ENCODE measurements at places on chromosomes 2 and 18.

DNA sequence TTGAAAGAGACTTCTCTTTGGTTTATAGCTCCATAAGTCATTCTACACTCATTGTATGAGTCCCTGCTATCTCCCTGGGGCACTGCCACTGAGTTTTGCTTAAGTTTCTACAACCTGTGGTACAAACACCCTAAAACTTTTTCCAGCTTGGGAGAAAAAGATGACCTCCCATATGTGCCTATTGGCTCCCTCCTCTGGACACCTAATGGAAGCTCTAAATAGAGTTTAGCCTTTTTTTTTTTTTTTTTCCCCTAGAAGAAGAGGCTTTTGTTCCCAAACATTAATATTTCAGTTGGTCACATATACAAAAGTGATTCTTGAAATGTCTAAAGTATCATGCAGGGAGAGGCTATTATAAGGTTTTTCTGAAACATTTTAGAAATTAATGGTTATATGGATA, 547.2 kb upstream of the TMEFF2 start:
- DNase-seq = no peak

GRCh38 chr18:56076723-56077122, 488.7 kb upstream of the TCF4 start:
- DNase-seq = no peak

GRCh38 chr2:241951316-241951700, 81.8 kb downstream of the RTP5 start:
- no peak for DNase-seq

DNA sequence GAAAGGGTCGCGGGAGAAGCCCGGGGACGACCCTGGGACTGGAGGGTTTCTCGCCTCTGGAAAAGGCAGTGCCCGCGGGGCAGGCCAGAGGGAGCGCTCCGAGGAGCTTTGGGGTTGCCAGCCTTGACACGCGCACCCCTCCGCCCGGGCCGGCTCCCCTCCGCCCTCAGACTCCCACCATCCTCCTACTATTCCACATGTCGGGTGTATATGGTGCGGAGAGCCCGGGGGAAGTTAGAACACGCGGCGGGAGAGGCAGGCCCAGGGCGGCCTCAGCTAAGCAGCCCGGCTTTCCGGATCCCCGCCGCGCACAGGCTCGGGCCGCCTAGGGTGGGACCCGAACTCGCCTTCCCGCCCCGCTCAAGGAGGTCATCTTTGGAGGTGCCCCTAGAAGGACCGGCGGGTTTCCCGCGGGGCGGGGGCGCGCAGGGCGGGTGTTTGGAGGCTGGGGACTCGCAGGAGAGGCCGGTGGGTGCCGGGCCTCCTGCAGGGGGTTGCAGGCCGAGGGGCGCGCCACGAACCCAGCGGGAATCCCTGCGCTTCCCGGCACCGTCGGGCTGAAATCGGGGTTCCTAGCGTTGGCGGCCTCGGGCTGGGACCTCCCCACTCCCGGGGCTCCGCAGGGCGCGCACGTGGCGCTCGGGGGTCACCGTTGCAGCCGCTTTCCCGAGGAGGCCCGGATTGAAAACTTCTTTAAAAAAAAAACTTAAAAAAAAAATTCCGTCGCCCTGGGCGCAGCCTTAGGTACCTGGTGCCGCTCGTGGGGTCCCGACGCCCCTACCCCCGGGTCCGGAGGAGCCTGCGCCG, 3.7 kb downstream of the NFATC1 start:
- DNase-seq = no peak

- no peak for DNase-seq
These were observed 342.3 kb downstream of the DCC start for GRCh38 chr18:52682260-52682659.

DNA sequence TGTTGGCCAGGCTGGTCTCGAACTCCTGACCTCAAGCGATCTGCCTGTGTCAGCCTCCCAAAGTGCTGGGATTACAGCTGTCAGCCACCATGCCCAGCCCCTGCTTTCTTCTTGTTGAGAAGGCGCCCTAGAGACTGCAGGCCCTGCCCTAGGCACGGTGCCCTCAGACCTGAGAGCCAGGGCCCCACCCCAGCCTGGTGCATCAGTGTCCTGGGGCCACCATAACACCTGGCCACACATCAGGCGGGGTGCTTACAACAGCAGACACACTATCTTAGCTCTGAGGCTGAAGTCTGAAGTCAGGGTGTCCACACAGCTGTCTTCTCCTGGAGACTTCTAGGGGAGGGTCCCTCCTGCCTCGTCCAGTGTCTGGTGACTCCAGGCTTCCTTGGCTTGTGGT, 120.6 kb downstream of the NDUFA10 start:
- no peak for DNase-seq

- no peak for DNase-seq
These were observed 36.2 kb downstream of the ZAP70 start for GRCh38 chr2:97749581-97749980.

DNA sequence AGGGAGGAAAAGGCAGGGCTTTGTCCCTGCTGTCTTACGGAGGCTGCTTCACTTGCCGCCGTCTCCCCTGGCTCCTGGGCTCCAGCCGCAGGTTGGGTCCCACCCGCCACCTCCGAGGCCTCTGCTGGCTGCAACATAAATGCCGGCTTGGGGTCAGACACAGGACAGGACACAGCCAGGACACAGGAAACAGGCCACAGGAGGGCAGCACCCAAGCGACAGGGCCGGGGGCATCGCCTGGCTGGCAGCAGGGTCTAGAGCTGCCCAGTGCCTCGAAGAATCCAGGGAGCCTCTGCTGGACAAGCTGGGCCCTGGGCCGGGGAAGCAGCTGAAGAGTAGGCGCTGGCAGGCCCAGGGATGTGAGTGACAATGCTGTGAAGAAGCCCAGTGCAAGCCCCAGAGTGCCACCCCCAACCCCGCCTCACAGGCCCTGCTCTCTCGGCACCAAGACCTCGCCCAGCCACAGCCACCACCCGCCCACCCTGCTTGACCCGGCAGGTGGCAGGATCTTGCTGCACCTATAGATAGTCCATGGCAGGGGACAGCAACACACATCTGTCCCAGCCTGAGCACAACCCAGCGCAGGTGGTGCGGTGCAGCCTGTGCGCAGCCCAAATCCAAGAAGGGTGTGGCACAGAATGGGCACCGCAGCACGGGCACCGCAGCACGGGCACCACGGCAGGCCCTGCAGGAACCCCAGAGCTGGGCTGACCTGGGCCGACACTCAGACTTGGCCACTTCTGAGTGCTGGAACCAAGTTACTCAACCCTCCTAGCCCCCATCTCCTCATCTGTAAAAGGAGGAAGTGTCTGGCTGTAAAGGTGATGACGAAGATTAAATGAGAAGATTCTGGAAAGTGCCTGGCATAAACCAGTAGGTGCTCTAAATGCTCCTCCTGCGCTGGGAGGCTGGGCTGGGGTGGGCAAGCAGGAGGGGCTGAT, 55.6 kb downstream of the BIN1 start:
- no peak for DNase-seq

DNA sequence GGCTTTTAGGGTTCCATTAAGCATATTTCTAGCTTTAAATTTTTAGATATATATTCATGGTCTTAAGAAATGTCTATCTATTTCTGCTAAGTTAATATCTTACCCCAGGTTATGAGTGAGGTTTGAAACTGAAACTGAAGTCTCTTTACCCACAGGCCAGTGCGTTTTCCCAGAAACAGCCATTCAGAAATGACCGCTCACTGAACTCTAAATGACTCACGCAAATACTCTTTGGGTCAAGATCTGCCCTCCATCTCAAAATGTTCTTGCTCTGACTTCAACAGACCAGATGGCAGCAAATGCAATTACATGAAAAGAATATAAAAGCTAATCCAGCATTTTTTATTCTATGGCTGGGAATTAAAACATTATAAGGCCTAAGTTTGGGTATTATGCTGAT, 315.2 kb downstream of the TDRD15 start:
- DNase-seq = no peak

DNA sequence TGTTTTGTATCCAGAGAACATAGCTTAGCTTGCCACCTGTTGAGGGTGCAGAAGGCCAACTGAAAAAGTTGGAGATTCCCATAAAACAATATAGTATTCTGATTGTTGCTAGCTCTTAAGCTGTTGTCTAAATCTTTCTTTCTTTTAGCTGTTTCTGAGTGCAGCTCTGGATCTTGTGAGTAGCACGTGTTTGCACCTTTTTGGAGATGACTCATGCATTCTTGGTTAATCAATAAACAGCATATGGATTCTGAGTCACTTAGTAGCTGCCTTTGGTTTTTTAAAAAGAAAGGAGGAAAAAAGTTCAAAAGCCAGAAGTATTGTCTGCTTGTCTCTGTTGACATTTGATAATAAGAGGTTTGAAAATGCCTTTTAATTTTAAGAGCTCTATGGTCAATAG, 483.0 kb upstream of the FSIP2 start:
- no peak for DNase-seq

GRCh38 chr2:121451398-121451797, 79.3 kb upstream of the RNU4ATAC start:
- no peak for DNase-seq

- peak; percentile 2 for DNase-seq
These were observed 94.0 kb downstream of the PLA2R1 start for GRCh38 chr2:159968279-159968900.

DNA sequence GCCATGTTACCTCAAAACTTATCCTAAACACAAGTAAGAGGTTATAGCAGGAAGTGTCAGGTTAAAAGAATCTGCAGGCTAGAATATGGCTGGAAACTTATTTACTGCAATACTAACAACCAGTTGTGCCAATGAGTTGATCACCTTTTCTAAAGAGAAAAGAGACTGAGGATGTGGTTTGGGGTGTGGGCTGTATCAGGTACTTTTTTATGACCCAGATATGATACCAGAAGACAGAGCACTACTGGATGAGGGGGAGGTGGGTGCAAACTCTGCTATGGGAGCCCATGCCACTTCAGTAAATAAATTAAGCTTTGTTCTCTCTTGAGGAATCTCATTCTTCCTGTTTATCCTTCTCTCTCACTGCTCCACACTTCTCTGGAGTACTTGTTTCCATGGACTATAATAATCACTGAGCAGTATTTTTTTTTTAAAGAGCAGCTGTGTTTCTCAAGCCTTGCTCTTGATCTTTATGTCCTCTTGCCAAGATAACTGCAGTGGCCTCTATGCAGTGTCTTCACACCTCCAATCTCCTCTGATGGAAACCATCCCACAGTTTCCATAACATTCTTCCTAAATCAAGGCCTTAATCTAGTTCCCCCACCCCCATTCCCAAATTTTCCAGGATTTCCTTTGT, 51.2 kb upstream of the NOSTRIN start:
- no peak for DNase-seq

- DNase-seq = peak; percentile 76
These were observed 3.1 kb downstream of the PAIP2B start for GRCh38 chr2:71223767-71224333.
